ENCODE measurements at places on chromosomes 1 and 21. TPM values are rescaled to one million over a fixed set of nuclear protein-coding genes. Genes with fewer than 3 reads are reported as not detected.

Gene TMEM54
- total RNA-seq = 49.7 TPM

Gene KLF17
- total RNA-seq = 0.13 TPM

Gene CLDN17
- not detected for total RNA-seq

Gene S100A14
- not detected for total RNA-seq

Gene AMY2A
- not detected for total RNA-seq

Gene RHCE
- 1.0 TPM for total RNA-seq

Gene OR10Z1
- total RNA-seq = not detected
